ENCODE measurements at places on chromosomes 3 and 15.

DNA sequence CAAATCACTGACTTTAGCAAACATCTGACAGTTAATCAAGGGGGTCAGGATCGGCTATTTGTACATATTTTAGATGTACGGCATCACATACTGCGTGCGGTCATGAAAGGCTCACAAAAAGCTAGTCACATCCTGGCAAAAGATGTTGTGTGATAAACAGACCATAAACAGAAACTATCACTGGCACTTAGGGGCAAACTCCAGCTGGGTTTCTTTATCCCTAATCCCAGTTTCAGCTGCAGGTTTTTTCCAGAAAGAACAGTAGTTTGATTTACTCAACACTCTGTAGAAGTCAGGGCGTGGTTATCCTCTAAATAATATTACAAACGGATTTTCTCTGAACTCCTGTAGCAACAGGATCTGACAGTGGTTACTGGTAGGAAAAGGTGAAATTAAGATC is 112.4 kb upstream of the BHLHE40 start:
- DNase-seq: peak; percentile 29

- no peak for DNase-seq
These were observed 23.4 kb upstream of the CLK3 start for GRCh38 chr15:74592222-74592621.

GRCh38 chr15:30923429-30923828 is 19.7 kb downstream of the FAN1 start:
- peak; percentile 26 for DNase-seq

DNA sequence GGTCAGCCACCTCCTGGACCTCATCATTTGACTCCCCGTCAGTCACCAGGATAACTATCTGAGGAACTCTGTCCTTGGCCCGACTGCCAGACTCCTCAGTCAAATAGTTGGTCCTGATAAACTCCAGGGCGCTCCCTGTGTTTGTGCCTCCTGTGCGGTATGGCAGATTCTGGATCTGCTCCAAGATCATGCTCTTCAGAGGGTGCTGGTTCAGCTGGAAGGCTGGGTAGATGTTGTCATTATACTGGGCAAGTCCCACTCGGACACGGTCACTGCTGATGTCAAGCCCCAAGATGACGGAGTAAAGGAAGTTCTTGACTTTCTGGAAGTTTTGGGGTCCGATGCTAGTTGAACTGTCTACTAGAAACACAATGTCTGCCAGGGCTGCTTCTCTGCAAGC is 31.1 kb upstream of the CAPN7 start:
- no peak for DNase-seq

- no peak for DNase-seq
These were observed 130.8 kb upstream of the SNTN start for GRCh38 chr3:63521657-63522056.
